Stimulated activated CD8-positive, alpha-beta memory T cell treated with anti-CD3 and anti-CD28 coated beads, Interleukin-7, amount 100 ng/mL, for 24 hours (primary cell): ENCODE measurements at places on chromosomes 1 and 21.

GRCh38 chr21:35840197-35840799, 220.0 kb downstream of the SETD4 start:
- DNase-seq: peak; percentile 7

DNA sequence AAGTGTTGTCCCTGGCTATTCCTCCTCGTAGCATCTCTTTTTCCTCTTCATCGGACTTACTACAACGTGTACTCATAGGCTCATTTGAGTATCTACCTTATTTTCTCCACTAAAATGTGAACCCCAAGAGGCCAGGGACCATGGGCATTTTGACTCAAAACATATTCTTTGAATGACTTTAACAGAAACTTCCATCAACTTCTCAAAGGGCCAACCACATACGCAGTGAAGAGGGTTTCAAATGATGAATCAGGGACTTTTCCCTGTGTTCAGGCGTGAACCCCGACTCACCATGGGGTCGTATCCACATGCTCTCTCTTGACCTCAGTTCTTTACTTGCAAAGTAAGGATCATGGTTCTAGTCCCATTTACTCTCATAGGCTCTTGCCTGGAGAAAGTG, 20.2 kb upstream of the GPR137B start:
- DNase-seq: no peak

GRCh38 chr1:41562328-41562727, 77.8 kb upstream of the EDN2 start:
- DNase-seq: no peak

GRCh38 chr1:30652152-30652841, 71.1 kb downstream of the MATN1 start:
- no peak for DNase-seq

DNA sequence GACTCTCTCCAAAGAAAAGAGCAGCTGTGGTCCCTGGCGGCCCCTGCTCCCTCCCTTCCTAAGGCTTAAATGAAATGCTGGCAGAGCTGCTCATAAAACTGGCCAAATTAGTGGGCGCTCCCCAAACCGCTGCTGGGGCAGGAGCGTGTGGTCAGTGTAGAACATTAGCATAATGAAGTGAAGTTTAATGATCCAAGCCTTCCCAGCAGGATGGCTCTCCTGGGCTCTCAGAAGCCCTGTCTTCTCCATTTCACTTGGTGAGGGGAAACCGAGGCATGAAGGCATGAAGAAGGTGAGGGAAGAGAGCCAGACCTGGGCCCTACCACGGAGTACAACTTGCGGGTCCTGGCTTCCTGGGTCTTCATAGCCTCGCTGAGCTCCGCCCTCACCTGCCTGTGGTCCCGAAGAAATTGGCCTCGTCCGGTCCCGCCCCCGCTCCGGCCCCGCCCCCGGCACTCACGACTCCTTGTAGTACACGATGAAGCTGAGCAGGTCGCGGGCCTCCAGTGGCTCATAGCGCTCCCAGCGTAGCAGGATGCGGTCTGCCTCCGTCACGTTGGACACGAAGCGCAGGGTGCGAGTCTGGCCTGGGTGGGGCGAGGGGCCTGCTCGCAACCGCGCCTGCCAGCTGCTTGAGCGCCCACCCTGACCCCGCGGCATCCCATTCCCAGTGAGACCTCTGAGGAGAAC, 10.3 kb downstream of the INSRR start:
- DNase-seq: peak; percentile 47

- no peak for DNase-seq
Measured at GRCh38 chr1:220994671-220995070, 115.4 kb downstream of the HLX start.

- DNase-seq: no peak
Measured at GRCh38 chr1:235275223-235275622, 52.8 kb downstream of the ARID4B start.

- DNase-seq: no peak
Measured at GRCh38 chr1:23163395-23163794, 5.3 kb downstream of the LUZP1 start.

DNA sequence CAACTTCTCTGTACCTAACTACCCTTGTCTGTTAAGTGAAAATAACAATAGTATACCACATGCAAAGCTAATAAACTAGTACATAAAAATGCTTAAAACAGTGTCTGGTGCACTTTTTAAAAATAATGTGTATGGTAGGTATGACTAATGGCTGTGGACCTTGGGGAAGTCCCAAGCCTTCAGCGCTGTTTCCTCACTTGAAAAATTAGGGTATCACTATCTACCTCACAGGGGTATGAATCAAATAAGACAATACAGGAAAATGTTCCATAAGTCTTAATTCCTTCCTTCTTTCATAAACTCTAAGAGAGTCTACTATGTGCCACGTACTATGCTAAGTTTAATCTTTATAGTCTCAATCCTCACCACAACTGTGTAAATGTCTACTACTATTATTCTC, 32.0 kb downstream of the EGLN1 start:
- no peak for DNase-seq

GRCh38 chr1:51372561-51372960, 42.2 kb upstream of the TTC39A start:
- no peak for DNase-seq
